ENCODE measurements at places on chromosomes 4 and X.
A peak's percentile ranks its signal among the peaks of the same experiment; 100 is the strongest.

DNA sequence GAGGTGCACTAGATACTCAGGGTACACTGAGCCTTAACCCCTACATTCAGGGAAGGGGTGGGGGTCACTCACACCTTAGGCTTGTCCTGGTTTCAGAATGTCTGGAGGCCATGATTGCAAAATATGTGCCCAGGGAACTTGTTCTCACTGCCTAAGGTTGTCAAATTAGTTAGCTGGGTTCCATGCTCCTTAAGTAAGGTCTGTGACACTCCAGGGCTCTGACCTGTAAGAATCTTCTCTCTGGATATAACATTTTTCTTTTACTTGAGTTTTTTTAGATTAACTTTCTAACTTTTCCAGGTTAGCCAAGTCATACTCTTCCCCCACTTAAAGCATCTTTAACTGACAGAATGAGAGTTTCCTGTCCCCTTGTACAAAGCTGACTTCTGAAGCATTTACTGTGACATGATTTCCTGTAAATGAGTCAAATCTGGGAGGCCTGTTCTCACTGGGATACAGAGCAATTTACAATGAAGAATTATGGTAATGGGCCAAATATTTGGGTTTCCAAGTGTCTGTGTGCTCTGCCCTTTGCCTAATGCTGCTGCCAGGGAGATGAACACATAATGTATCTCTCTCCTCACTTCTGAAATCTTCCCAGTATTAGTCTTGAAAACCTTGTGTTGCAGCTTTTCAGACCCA lies 101.7 kb downstream of the GATB start:
- no peak for DNase-seq

DNA sequence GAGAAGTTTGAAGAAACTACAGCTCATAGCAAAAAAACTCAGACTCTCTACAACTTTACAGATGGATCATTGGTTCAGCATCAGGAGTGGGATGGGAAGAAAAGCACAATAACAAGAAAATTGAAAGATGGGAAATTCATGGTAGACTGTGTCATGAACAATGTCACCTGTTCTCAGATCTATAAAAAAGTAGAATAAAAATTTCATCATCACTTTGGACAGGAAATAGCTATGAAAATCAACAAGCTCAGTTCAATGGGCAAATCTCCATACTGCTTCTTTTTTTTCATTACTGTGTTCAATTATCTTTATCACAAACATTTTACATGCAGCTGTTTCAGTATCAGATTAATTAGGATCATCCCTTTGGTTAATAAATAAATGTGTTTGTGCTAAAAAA lies 76.5 kb upstream of the RAPGEF2 start:
- no peak for DNase-seq

DNA sequence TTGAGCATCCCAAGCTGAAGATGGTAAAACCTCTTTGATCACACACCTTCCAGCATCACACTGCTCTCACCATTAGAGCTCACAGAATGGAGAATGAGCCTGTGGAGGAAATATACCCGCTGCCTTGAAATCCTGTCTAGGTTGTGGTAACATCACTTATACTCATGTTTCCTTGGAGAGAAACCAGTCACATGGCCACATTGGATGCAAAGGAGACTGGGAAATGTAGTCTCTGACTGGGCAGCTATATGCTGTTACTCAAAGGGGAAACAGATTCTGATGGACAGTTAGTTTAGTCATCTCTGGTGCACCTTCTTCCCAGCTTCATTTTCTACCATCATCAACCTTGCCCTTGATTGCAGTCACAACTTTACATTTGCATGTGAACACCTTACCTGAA lies 286.3 kb downstream of the ANKRD50 start:
- no peak for DNase-seq

DNA sequence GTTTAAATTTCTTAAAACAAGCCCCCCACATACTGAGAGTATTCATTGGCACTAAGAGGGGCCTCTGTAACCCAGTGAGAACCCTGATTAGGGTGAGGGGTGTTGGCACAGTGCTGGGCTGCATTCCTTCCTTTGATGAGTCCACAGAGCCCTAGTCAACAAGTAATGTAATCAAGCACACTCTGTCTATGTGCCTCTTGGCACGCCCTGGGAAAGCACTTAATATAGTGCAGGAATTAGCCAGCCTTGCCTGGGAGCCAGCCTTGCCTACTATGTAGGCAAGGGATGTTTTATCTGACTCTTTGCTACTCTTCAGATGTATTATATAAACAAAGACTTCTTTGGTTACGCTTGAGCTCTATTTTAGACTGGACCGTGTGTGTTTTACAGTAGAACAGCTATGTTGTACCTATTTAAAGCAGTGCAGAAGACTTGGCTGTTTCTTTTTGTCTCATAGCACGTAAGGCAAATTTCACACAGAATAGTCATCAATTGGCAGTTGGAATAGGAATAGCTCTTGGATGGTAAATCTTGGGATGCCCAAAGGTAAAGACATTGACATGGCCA lies 64.3 kb downstream of the FRAS1 start:
- DNase-seq = no peak

GRCh38 chr4:70303090-70303489 lies 31.7 kb upstream of the CABS1 start:
- DNase-seq = no peak

DNA sequence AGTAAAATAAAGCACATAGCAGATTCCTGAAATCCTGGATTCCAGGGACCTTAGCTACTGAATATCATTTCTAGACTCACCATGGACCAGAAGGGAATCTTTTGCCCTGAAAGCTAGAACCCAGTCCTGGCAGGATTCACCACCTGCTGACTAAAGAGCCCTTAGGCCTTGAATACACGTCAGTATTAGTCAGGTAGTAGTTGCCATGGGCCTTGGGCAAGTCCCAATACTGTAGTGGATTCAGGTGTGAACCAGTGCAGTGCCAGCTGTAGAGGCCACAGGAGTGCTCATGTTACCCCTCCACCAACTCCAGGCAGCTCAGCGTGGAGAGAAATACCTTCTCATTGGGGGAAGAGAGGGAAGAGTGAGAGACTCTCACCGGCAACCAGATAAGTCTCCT lies 64.1 kb upstream of the UBQLN2 start:
- no peak for DNase-seq

DNA sequence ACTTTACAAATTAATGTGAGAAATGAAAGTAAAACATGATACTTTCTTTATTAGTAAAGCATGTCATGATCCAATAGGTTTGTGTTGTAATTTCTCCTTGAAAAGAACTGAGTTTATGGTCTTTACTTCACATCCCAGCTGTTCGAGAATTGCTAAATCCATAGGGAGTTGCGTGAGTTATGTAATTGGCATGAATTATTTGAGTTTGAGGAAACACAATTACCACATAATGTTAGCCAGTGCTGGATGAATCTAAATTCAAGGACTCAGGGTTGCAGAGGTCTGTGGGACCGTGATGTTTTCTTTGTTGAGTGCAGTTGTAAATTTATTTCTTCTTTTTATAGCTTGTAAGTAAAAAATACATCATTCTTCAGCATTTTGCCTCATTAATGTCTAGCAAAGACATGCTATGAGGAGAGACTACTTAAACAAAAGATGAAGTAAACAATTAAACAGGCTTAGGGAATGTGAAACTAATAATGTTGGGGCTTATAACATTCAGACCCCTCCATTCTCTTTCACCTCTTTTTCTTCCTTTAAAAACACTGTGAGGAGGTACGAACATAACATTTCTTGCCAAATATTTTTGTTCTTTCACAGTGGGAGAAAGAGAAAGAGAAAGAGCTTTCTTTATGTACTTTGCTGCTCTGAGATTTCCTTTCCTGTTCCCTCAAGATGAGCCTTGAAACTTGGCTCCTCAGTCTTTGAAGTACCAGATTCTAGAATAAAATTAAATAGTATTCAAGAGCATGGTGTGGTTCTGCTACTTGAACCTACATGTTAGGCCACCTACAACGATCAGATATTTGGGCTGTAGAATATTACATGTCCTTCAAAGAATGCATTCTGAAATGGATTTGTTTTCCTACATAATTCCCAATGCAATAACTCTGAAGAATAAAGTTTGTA lies 159.6 kb upstream of the ANK2 start:
- DNase-seq = peak; percentile 48

DNA sequence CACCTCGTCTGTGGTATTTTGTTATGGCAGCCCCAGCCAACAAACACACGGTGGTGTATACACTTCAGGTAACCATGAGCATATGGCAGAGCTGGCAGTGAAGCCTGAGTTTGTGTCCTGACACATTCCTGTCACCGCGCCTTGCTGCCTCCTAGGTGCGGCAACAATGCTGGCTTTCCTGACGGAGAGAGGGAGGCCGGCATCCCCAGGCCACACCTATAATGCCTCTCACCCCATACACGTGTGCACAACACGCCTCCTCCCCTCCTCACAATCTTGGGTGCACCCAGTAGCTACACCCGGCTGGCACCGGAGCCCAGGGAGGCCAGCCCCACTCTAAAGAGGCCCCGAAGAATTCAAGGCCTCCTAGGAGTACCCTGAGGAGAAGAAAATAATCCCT lies 158.5 kb downstream of the NSUN7 start:
- DNase-seq = no peak

DNA sequence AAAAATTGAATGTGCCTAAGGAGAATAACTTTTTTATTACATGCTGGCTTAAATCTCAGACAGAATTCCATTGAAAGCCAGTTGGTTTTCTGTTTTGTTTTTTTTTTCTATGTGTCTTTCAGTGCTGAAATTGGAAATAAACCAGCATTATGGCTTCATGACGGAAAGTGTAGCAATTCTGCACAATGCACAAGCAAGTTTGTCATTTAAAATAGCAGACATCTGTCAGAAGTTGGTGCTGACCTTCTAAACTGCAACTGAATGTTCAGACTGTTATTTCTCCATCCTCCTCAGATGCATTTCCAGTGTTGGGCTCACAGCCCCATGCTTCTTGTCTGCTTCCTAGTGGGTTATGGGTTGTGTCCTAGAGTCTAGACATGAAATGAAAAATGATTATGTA lies 107.2 kb upstream of the LIMCH1 start:
- DNase-seq = no peak

DNA sequence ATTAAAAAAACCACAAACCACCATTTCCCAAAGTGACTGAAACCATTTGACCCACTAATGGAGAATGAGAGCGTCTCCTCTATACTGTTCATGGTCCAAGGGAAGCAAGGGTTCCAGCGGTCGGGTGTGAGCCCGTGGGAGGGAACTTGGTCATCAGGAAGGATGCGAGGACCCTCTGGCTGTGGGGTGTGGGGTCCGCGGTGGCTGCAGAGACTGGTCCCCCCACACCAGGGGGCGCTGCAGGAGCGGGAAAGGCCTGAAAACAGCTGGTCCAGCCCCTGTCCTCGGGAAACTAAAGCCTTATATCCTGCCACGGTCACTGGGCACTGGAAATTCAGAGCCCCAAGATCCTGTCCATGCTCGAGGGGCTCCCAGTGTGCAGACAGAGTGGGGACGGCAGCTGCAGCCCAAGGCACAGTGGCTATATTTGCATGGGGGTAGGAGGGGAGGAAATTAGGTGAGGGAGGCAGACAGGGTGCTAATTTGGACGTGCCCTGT lies 4.3 kb downstream of the BLOC1S4 start:
- DNase-seq = peak; percentile 18

DNA sequence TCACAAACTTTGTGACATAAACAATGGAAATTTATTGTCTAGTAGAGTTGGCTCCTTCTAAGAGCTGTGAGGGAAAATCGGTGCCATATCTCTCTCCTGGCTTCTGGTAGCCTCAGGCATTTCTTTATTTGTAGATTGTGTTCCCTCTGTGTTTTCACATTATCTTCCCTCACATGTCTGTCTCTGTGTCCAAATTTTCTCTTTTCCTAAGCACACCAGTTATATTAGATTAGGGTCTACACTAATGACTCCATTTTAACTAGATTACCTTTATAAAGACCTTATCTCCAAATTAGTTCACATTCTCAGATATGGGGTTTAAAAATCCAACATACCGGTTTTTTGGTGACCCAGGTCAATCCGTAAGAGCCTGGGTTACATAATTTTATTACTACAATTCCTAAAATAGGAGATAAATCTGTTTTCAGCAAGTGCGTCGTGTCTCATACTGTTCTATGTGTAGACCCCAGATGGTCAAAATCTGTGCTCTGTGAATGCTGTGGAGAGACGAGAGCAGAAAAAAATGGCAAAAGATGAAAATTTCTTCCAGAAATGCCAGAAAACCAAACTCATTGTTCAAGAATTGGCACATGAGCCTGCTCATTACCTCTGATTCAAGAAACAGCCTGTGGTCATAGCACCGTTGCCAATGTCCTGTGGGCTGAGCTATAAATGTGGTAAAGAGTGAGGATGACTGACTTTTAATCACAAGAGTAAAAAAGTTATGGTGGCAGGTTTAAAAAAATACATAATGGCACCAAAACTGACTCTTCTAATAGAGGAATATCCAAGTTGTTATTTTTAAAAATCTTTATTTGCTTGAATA lies 574.7 kb downstream of the PCDH7 start:
- no peak for DNase-seq

- no peak for DNase-seq
Measured at GRCh38 chr4:101039367-101039766, 308.0 kb downstream of the PPP3CA start.

DNA sequence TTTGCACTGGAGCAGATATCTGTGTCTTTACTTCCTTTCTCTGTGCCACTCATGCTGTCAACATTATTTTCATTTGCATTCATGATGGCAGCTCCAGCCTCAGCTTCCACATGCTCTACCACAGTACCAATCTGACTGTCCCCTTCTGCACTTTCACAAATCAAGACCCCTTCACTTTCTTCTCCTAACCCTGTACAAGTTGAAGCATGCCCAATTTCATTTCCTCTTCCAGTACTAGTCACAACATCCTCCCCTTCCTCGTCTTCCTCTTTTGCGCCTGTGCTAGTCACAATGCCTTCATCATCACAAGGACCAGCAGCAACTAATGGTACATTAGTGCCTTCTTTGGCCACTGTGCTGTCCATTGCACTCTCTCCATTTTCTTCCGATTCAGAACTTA lies 26.5 kb downstream of the BOD1L1 start:
- DNase-seq = no peak

GRCh38 chr4:52036886-52037530 lies 1.1 kb downstream of the SGCB start:
- no peak for DNase-seq

GRCh38 chr4:174521800-174522182 lies 497 bp downstream of the HPGD start:
- DNase-seq = no peak

- DNase-seq = no peak
Measured at GRCh38 chr4:173652283-173652931, 122.4 kb upstream of the HAND2 start.

DNA sequence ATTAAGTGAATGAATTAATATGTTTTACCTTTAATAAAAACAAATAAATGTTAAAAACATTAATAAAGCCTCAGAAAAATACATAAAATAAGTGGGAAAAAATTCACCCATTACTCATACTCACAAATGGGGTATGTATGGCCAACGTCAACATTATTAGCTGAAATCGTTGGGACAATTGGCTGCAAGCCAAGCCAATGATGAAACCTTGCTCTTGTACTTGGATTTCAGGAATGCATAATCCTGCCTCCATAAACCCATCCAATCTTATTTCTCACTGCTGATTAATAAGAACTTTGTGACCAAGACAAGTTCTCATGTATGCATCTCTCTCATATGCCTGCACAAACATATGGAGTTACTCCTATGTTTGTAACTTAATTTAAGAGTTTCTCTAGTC lies 35.3 kb upstream of the ADAMTS3 start:
- DNase-seq = no peak

GRCh38 chr4:158964114-158964727 lies 138.7 kb upstream of the RAPGEF2 start:
- no peak for DNase-seq

GRCh38 chrX:13009844-13010243 lies 34.6 kb downstream of the FAM9C start:
- no peak for DNase-seq

GRCh38 chrX:54063361-54063760 lies 19.1 kb upstream of the PHF8 start:
- no peak for DNase-seq

GRCh38 chr4:71206763-71207162 lies 132.1 kb upstream of the SLC4A4 start:
- DNase-seq = no peak
